ENCODE measurements at places on chromosomes 2 and 18.

- DNase-seq = no peak
Observed at GRCh38 chr2:172790404-172790803, 54.8 kb downstream of the RAPGEF4 start.

- DNase-seq = no peak
Observed at GRCh38 chr2:241189856-241190201, 1.4 kb downstream of the ANO7 start.

- DNase-seq = no peak
Observed at GRCh38 chr2:85012855-85013254, 41.9 kb downstream of the KCMF1 start.

DNA sequence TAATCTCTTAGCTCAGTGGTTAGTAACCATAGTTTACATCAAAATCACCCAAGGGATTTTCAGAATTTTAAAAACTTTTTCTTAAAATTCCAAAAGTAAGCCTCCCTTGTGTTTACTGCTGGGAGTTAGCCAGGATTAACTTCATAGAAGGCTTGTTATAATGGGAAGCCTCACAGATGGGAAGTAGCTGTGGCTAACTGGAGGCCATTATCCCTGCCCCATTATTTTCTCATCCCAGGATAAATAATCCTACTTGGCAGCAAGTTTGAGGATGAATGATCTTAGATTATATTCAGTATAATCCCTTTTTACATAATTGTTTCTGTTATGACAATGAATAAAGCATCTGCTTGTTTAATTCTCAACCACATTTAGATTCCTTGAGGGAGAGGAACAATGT lies 25.5 kb downstream of the PLEK start:
- no peak for DNase-seq

- no peak for DNase-seq
Observed at GRCh38 chr18:79516441-79516931, 120.8 kb downstream of the NFATC1 start.

DNA sequence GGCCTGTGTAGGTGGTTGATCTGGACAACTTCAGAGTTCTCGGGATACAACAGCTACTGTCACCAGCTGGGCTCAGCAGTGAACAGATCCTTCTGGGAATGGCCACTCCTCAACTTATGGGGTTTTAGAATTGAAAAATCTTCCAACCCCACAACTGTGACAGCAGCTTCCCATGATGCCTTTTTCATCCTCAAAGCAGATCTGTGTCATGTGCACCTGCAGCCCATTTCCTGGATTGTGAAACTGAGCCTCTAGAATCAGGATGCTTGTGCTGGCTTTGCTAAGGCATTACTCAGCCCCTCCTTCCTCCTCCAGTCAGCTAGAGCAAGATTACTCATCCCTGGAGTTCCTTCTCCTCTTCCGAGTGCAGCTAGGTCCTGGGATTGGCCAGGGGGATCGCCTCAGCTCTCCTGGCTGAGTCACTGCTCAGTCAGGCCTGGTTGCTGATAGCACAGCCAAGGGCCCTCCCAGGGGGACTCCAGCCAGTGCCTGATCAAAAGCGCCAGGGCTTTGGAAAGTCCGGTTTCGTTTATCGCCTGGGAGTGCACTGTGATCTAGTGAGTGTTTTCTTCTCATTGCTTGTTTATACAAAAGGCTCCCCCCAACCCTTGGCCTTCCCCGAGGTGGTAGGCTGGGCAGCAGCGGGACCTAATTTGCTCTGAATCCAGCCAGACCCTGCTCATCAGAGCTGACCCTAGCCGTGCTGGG lies 2.4 kb upstream of the LPIN1 start:
- DNase-seq = peak; percentile 72

GRCh38 chr18:62833494-62833893 lies 118.2 kb downstream of the PHLPP1 start:
- no peak for DNase-seq

DNA sequence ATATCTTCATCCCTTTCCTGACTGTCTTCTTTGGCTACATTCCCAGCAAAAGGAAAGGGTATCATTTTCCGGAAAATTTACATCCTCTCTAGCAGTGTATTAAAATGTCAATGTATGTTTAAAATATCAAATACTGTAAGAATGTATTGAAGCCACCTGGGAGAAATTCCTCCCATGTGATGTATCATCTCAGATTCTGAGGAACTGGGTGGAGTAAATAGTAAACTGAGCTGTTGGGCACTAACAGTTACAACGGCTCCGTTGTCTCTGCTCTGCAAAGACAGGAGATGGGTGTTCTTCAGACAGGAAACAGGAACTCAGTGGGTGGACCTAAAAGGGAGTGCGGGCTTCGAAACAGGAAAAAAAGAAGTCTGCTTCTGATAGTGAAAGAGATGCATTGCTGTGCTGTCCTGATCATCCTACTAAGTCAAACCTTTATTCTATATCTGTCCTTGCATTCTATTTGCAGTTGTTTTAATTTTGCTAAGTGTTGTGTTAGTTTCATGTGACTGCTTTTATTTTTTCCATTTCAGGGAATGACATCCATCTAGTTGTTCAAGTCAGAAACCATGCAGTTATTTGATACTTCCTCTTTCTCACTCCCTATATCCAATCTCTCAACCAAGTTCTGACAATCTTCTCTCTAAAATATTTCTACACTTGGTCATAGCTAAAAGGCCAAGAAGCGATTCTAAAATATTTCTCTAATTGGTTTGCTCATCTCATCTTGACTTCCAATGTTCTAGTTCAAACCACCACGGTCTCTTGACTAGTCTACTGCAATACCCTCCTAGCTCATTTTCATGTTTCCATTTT lies 19.4 kb downstream of the DOK1 start:
- DNase-seq = no peak

DNA sequence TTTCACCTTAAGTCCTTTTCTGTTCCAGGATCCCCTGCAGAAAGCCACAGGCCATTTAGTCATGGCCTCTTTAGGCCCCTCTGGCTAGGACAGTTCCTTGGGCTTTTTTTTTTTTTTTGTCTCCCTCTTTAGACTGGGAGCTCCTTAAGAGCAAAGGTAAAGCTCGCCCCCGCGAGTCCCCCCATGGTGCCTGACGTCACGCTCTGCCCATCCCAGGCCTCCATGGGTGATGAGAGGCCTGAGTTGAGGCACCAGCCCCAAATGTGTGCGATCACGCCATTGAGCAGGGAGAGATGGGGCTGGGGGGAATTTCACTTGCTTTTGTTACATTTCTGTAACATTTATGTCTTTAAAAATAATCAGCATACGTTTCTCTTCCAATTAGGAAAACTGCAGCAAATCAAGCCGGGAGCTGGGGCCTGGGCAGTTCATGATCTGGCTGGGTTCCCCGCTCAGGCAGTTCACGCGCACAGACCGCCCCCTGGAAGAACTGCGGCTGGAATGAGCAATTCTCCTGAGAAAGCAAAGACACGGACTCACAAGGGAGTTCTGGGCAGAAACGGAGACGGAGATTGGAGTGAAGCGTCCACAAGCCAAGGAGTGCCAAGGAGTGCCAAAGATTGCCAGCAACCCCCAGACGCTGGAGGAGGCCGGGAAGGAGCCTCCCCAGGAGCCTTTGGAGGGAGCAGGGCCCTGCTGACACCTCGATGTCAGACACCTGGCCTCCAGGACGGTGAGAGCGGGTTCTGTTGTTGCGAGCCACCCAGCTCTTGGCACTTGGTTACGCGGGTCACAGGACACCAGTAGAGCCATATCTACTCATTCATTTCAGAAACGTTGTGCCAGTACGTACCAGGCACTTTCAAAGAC lies 108.4 kb upstream of the ODC1 start:
- DNase-seq = no peak

- DNase-seq = no peak
Observed at GRCh38 chr2:196205011-196205766, 33.8 kb upstream of the STK17B start.

GRCh38 chr18:48462510-48462909 lies 53.3 kb upstream of the ZBTB7C start:
- DNase-seq = no peak

Data from NCI-H2029 treated with DMSO at 0.1 percent for 48 hours (cell line).